ENCODE measurements at places on chromosomes 2 and 18.

- no peak for DNase-seq
Measured at GRCh38 chr2:211692689-211693088, 845.9 kb downstream of the ERBB4 start.

DNA sequence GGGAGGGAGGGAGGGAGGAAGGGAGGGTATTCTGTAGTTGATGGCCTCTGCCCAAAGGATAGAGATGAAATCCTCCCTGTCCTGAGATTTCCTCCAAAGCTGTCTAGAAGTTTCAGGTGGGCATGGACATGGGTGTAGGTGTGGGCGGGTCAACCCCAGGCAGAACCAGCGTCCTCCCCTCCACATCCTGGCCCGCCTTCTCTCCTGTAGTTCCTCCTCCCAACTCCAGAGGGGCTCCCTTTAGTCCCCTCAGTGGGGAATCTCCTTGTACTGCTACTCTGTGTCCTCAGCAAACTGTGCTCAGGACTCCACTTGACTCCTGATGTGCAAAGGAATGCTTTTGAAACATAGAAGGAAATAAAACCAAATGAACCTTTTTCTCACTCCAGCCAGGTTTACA, 88.1 kb downstream of the MRPS9 start:
- no peak for DNase-seq

GRCh38 chr18:49845629-49846360, 32.5 kb upstream of the ACAA2 start:
- no peak for DNase-seq

DNA sequence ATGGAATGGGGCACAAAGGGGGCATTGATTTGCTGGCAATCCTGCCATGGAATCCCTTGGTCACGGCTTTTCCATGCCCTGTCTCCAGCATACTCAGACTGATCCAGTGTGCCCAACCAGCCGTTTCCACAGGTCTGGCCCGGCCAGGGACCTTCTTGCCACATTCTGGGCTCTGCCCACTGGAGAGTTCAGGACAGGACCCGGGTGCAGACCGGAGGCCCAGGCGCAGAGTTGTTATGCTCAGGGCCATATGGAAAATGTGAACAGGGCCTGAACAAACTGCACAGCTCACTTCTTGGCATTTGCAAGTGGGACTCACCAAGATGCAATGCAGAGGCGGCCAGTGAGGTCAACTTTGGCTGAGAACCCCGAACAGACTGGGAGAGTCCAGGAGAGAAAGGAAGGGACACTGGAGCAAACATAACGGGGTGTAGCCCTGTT, 15.6 kb upstream of the ASAP2 start:
- DNase-seq: no peak
